ENCODE measurements at places on chromosomes 2 and 18.

DNA sequence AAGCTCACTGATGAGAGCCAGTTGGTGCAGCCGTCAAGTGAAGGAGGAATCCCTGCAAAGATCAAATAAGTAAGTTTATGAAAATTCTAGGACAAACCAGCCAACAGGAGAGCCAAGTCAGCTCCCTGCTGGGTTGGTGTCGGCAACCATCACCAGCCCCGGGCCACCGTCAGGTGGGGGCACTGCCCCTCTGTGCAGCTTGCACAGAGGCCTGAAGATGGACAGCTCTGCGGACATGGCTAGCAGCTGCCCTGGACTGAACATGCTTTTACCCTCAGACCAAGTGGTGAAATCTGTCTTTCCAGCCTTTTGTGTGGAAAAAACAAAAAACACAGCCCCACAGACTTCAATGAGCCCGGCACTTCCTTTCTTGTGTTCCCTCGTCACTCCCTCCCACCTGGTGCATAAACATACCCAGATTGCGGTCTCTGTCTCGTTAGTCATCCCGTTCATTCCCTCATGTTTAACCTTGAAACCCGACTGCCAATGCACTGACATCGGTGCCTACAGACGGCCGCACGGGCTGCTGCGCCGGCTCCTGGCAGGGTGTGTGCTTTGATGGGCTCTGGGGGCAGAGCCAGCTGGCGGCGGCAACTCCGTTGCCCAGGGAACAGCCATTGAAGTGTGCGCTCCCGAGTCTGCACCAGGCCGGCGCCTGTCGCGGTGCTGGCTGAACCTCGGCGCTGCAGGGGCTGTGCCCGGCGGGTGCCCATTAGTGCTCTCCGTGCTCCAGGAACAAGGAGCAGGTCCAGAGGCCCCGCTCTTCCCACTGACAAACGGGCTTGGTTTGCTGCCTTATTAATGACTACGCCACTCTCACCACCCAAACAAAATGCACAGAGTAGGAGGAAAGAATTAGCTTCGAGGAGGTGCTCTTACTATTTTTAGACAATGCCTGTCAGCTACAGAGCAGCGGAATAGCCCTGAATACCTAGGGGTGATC lies 95.3 kb downstream of the EIPR1 start:
- H3K4me3 ChIP-seq: no peak overlapping the region
- H3K4me1 ChIP-seq: peaks cover 11% of the 10 kb centered on the region
- no peaks in the 10 kb centered on the region for H3K36me3 ChIP-seq
- no peaks in the 10 kb centered on the region for H3K27me3 ChIP-seq
- no peak overlapping the region for H3K27ac ChIP-seq
- peak; percentile 50 for DNase-seq

DNA sequence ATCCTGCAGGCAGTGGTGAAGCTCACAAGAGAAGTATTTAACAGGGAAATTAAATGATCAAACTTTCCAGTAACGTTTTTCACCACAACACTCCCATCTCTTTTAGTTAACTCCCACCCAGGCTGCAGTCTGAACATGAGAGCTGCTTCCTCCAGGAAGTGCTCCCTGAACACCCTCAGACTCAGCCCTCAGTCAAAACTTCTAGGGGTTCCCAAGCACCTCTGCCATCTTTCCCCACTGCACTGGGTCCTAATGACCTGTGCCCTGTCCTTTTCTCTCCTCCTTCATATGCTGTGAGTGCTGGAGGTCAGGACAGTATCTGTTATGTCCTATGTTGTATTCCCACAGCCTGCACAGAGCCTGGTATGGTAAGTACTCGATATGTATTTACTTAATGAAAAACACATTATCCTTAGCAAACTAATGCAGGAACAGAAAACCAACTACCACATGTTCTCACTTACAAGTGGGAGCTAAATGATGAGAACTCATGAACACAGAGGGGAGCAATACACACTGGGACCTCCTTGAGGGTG lies 49.2 kb upstream of the ASPRV1 start:
- H3K4me3 ChIP-seq: no peak overlapping the region
- H3K36me3 ChIP-seq: no peaks in the 10 kb centered on the region
- no peaks in the 10 kb centered on the region for H3K27me3 ChIP-seq
- no peaks in the 10 kb centered on the region for H3K4me1 ChIP-seq
- no peak overlapping the region for H3K27ac ChIP-seq
- DNase-seq: peak; percentile 16

DNA sequence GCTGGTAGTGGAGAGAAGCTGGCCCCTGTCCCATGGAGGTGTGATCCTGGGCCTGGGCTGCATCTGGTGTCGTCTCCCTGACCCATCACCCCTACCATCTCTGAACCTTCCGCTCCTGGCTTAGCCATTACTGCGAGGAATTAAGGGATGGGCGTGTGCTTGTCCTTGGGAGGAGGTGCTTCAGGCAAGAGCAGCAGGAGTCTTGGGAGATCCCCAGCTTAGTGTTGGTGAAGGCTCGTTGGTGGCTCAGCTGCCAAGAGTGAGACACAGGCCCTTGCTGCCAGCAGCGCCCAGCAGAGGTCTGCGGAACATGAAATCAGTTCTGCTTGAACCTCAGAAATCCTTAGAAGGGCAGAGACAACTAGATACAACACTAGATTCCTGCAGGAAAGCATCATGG lies 59.9 kb upstream of the TGFA start:
- DNase-seq: no peak
- peaks cover 6% of the 10 kb centered on the region for H3K27me3 ChIP-seq
- no peak overlapping the region for H3K27ac ChIP-seq
- no peak overlapping the region for H3K4me3 ChIP-seq
- H3K4me1 ChIP-seq: peaks cover 5% of the 10 kb centered on the region

GRCh38 chr2:73870084-73870483 lies 22.7 kb upstream of the ACTG2 start:
- no peak for DNase-seq
- peaks cover 31% of the 10 kb centered on the region for H3K36me3 ChIP-seq
- H3K27ac ChIP-seq: no peak overlapping the region
- peaks cover 9% of the 10 kb centered on the region for H3K4me1 ChIP-seq

GRCh38 chr2:33205693-33206434 lies 259.1 kb downstream of the LTBP1 start:
- no peak for DNase-seq
- no peak overlapping the region for H3K27ac ChIP-seq
- H3K27me3 ChIP-seq: no peaks in the 10 kb centered on the region

DNA sequence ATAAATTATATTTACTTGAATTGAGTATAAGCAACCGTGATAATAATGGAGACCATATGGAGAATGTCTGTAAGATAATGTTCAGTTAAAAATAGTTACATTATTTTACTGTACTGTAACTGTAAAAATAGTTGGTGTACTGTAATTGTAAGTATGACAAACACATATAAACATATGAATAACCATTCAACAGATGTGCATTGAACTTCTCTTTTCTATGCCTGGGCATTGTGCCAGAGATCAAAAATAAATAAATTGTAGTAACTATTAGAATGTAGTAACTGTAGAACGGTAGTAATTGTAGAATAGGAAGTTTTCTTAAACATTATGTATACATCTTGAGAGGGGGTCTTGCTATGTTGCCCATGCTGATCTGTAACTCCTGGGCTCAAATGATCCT lies 287.4 kb upstream of the EPAS1 start:
- H3K4me3 ChIP-seq: no peak overlapping the region
- H3K36me3 ChIP-seq: peaks cover 35% of the 10 kb centered on the region
- no peak overlapping the region for H3K27ac ChIP-seq
- peaks cover 4% of the 10 kb centered on the region for H3K4me1 ChIP-seq
- H3K27me3 ChIP-seq: no peaks in the 10 kb centered on the region

- no peak overlapping the region for H3K27ac ChIP-seq
- no peak for DNase-seq
- H3K36me3 ChIP-seq: no peaks in the 10 kb centered on the region
- no peak overlapping the region for H3K4me3 ChIP-seq
- no peaks in the 10 kb centered on the region for H3K4me1 ChIP-seq
- H3K27me3 ChIP-seq: no peaks in the 10 kb centered on the region
Measured at GRCh38 chr2:140650825-140651224, 1480.0 kb downstream of the LRP1B start.

DNA sequence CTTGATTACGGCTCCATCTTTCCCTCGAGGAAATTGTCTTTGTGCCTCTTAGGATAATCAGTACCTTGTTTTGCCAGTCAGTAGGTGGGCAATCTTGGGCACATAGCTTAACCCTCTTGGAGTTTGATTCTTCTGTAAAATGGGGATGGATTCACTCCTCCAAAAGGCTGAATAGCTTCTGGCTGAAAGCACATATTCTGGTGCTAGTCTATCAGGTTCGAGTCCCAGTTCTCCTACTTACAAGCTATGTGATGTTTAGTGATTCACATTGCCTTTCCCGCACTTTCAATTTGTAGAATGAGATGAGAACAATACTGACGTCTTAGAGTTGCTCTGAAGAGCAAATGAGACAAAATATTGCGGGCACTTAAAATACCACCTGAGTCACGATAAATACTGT lies 43.9 kb downstream of the ATIC start:
- peaks cover 9% of the 10 kb centered on the region for H3K36me3 ChIP-seq
- no peaks in the 10 kb centered on the region for H3K4me1 ChIP-seq
- H3K4me3 ChIP-seq: no peak overlapping the region
- no peak overlapping the region for H3K27ac ChIP-seq

DNA sequence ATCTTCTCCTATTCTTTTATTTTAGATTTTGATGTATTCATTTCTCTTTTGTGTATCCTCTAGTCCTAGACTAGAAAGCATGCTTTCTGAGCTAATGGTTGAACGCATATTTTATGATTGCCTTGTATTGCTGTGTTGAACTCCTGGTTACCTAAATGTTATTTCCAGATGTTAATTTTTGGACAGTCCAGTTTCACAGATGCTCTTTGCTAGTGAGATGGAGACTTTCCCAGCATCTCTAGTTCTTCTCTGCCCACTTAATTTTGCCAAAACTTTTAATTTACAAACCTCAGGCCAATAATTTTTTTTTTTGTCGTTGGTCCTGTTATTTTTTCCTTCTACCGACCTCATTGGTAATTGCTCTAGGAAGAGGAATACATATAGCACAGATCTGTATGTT lies 153.2 kb downstream of the HAUS1 start:
- no peaks in the 10 kb centered on the region for H3K27me3 ChIP-seq
- H3K4me1 ChIP-seq: peaks cover 4% of the 10 kb centered on the region
- DNase-seq: no peak
- H3K36me3 ChIP-seq: peaks cover 3% of the 10 kb centered on the region

GRCh38 chr2:7992612-7993602 lies 688.9 kb upstream of the ID2 start:
- no peak overlapping the region for H3K4me3 ChIP-seq
- peaks cover 2% of the 10 kb centered on the region for H3K4me1 ChIP-seq
- no peak for DNase-seq

GRCh38 chr18:70046207-70046606 lies 98.5 kb upstream of the CD226 start:
- H3K27ac ChIP-seq: no peak overlapping the region
- H3K36me3 ChIP-seq: peaks cover 13% of the 10 kb centered on the region
- no peak for DNase-seq

DNA sequence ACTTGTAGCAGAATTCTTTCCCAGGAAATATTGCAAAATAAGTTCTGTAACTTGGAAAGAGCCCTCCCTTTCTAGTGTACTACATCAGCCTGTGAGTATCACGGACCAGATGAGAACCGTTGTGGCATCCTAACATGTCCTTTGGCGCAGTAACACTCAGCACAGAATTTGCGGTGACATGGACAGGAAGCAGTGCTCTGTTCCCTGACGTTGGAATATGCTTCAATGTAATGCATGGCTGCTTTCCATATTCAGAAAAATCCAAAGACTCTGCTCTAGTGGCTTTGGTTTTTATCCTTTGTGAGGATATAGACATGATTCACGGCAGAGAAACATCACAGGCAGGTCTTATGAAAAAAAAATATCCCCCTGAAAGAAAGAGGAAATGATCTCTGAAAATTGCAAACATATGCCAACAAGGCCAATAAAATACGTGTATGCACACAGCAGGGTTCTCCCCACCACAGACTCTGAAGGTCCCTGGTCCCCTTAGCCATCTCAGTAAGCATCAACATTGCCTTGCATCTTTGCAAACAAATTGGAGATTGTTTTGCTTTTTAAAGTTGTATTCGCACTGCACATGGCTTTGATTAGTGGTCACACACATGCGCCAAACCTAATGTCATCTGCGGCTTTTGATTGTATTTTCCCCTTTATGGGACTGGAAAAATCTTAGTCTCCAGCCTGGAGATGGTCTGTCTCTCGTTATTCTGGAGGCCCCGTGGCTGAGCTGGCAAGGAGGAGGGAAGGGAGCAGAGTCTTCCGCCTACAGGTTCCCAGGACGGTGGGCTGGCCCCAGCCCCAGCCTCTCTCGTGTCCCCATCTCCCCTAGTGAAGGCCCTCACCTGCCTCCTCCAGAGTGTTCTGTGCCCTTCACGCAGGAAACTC lies 122.9 kb downstream of the COPS8 start:
- H3K36me3 ChIP-seq: no peaks in the 10 kb centered on the region
- H3K4me3 ChIP-seq: no peak overlapping the region
- no peak for DNase-seq
- no peaks in the 10 kb centered on the region for H3K27me3 ChIP-seq
- peak overlapping the region; percentile 80 for H3K27ac ChIP-seq

- H3K4me3 ChIP-seq: no peak overlapping the region
- no peaks in the 10 kb centered on the region for H3K27me3 ChIP-seq
- H3K4me1 ChIP-seq: peaks cover 9% of the 10 kb centered on the region
- H3K36me3 ChIP-seq: no peaks in the 10 kb centered on the region
Measured at GRCh38 chr2:211928201-211928600, 610.4 kb downstream of the ERBB4 start.

- no peaks in the 10 kb centered on the region for H3K27me3 ChIP-seq
- no peak overlapping the region for H3K27ac ChIP-seq
- DNase-seq: no peak
- H3K36me3 ChIP-seq: peaks cover 10% of the 10 kb centered on the region
Measured at GRCh38 chr2:237389831-237390230, 24.1 kb downstream of the COL6A3 start.

GRCh38 chr2:156447761-156448160 lies 11.6 kb downstream of the GPD2 start:
- no peak overlapping the region for H3K4me3 ChIP-seq
- H3K27ac ChIP-seq: no peak overlapping the region
- DNase-seq: no peak
- H3K4me1 ChIP-seq: peaks cover 3% of the 10 kb centered on the region
- no peaks in the 10 kb centered on the region for H3K36me3 ChIP-seq

GRCh38 chr2:121253021-121253673 lies 31.9 kb downstream of the TFCP2L1 start:
- H3K27me3 ChIP-seq: no peaks in the 10 kb centered on the region
- H3K4me3 ChIP-seq: no peak overlapping the region
- no peak overlapping the region for H3K27ac ChIP-seq
- H3K36me3 ChIP-seq: peaks cover 8% of the 10 kb centered on the region
